ENCODE measurements at places on chromosomes 4 and X.

- no peak for DNase-seq
These were observed 42.1 kb upstream of the MAGEA4 start for GRCh38 chrX:151870602-151871001.

- no peak for DNase-seq
These were observed 599.3 kb downstream of the RAPGEF2 start for GRCh38 chr4:159702200-159702599.

DNA sequence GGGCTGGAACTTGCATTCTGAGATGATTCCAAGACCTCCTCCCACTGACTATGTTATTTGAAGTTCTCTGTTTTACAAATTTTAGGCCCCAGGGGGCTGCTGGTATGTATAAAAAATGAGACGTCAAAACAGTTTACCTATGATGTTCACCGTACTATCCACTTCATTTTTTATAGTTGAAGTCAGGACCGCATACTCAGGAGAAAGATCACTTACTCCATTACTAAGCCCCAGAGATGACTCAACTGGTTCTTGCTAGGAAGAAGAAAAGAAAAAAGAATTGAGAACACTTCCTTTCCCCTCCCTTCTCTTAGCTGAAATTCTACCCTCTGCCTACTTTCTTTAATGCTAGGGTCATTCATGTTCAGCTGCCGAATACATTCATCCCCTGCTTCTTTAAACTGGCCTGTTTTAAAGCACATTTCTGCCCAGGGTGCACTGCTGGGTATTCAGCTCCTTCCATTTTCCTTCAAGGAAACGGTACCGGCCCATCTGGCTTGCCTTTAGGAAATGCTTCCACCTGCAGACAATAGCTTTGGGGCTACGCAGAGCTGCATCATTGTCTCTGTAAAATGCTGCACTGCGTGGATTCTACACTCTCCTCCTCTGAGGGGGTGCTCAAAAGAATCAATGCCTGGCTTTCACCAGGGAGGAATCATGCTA lies 66.2 kb downstream of the IRF2 start:
- no peak for DNase-seq

- DNase-seq: no peak
These were observed 55.6 kb downstream of the RNF150 start for GRCh38 chr4:141077611-141078225.

DNA sequence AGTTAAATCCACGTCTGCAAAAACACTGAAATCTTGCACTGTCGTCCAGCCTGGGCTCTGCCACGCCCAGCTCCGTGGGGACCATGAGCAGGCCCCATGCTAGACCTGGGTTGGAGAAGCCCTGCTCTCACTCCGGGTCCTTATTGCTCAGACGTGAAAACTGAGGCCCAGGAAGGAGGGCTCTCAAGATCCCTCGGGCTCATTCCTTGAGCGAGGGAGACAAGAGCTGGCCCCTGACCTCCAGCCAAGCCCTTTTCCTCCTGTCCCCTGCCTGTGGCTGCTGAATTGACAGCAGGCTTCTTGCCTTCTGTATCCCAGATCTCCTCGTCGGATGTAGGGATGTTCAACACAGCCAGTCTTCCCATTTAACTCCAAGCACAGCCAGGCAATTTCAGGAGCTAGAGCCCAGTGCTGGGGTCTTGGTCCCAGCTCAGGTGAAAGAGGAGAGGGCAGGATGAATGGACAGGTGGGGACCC lies 109.5 kb downstream of the CPZ start:
- no peak for DNase-seq

GRCh38 chrX:71453056-71453455 lies 79.8 kb upstream of the OGT start:
- DNase-seq: no peak

DNA sequence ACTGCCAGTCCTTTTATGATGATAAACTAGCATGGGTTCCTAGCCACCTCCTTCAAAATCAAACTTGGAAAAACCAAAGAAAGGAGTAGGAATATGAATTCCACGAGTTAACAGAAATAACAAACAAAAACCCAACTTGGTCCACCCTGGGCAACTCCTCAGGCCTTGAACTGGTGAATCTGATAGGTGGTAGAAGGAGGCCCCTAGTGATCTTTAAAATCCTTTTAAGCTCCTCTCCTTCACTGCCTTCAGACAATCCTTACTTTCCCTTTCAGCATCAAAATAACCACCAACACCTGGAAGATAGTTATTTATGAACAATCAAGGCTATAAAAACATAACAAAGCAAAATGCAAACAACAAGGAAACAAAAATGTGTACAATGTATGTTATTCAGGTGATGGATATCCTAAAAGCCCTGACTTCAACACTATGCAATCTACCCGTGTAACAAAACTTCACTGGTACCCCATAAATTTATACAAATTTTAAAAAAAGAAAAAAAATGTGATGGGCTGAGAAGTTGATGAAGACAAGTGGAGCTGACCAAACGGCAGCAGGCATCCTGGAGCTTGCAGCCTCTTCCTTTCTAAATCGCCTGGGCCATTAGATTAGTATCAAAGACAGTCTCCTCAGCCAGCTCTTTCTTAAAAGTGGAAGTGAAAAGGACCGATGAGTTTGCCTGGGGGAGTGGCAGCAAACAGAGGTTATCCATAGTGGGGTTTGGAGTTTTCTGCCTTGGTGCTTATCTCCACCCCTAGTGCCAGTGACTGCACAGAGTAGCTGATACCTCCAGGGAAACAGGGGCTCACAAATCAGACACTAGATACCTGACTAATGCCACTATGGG lies 179.6 kb downstream of the TMA16 start:
- DNase-seq: no peak

DNA sequence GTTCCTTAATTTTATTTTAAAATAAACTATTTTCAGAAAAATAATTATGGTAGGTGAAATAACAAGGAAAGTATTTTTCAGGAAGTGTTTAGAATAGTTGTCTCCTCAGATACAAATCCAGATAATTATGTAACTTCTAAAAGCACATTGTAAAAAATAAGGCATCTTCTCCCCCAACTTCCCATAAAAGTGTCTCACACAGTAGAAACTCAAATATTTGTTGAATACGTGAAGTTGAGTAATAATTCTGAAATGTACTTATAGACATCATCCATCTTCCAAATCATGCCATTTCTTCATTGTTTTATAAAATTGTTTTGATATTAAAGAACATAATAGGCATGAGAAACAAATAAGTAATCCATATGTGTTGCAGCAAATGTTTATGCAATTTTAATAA lies 18.0 kb downstream of the SHISA3 start:
- DNase-seq: no peak

- no peak for DNase-seq
These were observed 14.7 kb downstream of the NDP start for GRCh38 chrX:43958529-43958928.

- no peak for DNase-seq
These were observed 76.6 kb downstream of the LIMCH1 start for GRCh38 chr4:41614519-41614918.

DNA sequence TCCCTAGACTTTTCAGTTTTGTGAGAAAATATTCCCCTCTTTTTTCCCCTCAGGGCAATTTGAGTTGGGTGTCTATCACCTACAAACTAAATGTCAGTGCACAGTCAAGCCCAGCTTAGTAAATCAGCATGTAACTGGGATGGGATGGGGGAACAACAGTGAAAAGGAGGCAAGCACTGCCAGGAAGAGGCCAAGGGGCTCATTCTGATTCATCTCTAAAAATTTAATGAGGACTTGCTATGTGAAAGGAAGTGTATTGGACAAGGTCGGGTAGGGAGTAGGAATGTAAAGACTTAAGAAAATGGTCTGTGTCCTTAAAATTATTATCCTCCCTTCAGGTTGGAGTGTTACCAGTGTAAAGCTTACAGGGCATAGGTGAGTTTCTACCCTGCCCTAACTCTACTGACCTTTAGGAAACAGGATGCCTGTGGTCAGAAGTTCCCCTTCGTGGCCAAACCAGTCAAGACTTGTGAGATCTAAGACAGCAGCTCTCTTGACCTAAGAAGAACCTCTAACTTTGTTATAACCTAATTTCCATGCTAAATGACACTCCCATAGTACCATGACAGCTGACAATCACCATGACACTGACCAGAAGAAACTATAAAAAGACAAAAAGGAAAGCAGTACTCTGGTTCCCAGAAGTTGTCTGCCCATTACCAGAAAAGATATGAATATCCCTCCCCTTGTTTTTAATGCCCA lies 194.4 kb upstream of the LDB2 start:
- DNase-seq: no peak

GRCh38 chrX:148448686-148449085 lies 51.7 kb upstream of the AFF2 start:
- DNase-seq: no peak

GRCh38 chr4:174154215-174154854 lies 129.1 kb downstream of the FBXO8 start:
- DNase-seq: no peak

GRCh38 chrX:72254816-72255215 lies 16.0 kb upstream of the ERCC6L start:
- DNase-seq: no peak

- no peak for DNase-seq
These were observed 514.8 kb upstream of the TENM3 start for GRCh38 chr4:181728305-181728966.

- DNase-seq: no peak
These were observed 48.4 kb downstream of the TBC1D14 start for GRCh38 chr4:6957994-6958393.

- DNase-seq: no peak
These were observed 160.0 kb upstream of the NAP1L5 start for GRCh38 chr4:88857588-88857987.

DNA sequence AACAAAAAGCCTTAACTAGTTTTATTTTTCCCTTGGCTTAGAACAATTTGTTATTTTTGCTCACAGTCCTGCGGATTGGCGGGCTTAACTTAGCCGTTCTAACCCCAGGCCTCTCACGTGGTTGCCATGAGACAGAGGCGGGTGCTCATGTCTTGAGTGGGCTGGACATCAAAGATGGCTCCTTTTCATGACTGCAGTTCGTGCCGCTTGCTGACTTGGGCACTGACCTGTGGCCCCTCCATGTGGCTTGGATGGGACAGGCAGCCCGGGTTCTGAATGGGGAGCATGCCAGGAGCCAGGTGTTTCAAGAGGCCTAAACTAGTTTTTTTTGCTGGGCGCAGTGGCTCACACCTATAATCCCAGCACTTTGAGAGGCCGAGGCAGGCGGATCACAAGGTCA lies 40.7 kb downstream of the CDS1 start:
- no peak for DNase-seq

DNA sequence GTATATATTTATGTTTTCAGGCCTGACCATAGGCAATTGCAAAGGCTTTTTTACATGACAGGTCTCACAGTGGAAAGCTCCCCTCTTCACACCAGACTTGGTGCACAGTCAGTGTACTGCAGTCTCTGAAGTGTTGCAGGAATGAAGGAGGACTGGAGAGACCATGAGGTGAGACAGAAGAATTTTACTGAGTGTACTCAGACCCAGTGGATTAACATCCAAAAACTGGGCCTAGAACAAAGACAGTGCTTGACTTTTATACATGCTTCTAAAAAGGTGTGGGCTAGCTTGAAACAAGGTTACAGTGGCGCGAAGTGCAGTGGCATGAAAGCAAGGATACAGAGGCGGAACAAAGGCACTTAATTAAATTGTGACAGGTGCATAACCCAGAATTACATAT lies 822.9 kb downstream of the RAPGEF2 start:
- no peak for DNase-seq

DNA sequence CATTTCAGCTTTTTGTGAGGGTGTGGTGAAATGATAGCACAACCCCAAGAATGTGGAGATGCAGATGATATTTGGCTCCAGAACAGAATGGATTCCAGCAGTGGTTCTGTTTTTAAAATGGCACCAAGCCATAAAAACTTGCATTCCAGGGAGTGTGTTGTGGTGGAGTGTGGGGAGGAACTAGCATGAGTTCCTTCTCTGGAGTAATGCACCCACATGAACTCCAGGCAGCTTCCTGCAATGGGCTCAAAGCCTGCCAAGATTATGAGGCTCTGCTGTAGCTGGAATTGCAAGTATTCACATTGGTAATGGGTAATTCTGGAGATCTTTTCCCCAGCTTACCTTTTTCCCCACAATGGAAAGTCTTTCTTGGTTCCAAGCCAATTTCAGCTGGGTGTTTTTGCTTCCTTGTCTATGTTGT lies 161.4 kb downstream of the RAB28 start:
- DNase-seq: no peak

GRCh38 chr4:8329560-8329858 lies 60.0 kb downstream of the HTRA3 start:
- DNase-seq: no peak

Measured in stimulated activated CD4-positive, alpha-beta T cell treated with anti-CD3 and anti-CD28 coated beads, Interleukin-1b, Interleukin-23, amount 100 ng/mL, for 1 hour (primary cell).